ENCODE measurements at places on chromosomes 3 and 15. TPM values are rescaled to one million over a fixed set of nuclear protein-coding genes. Genes with fewer than 3 reads are reported as not detected.

PSMD6 gene
- total RNA-seq, result 60.7 TPM

GOLGA8K gene
- total RNA-seq, result 1.8 TPM

ARHGEF26 gene
- total RNA-seq, result 11.1 TPM

HLTF gene
- total RNA-seq, result 25.0 TPM

STAC gene
- 1.3 TPM for total RNA-seq

ZNF385D gene
- 2.4 TPM for total RNA-seq

NR2E3 gene
- total RNA-seq, result not detected
